RWPE2 (cell line): ENCODE measurements at places on chromosomes 4 and X.
A peak's percentile ranks its signal among the peaks of the same experiment; 100 is the strongest.

GRCh38 chrX:102975016-102975415 is 37.9 kb downstream of the RAB40AL start:
- no peak for DNase-seq

GRCh38 chrX:100928660-100929613 is at the start of gene XKRX:
Gene XKRX, minus strand, starts transcription at chrX:100928917. Its CDS starts 613 bp downstream, at chrX:100928304.
- DNase-seq = peak; percentile 38

DNA sequence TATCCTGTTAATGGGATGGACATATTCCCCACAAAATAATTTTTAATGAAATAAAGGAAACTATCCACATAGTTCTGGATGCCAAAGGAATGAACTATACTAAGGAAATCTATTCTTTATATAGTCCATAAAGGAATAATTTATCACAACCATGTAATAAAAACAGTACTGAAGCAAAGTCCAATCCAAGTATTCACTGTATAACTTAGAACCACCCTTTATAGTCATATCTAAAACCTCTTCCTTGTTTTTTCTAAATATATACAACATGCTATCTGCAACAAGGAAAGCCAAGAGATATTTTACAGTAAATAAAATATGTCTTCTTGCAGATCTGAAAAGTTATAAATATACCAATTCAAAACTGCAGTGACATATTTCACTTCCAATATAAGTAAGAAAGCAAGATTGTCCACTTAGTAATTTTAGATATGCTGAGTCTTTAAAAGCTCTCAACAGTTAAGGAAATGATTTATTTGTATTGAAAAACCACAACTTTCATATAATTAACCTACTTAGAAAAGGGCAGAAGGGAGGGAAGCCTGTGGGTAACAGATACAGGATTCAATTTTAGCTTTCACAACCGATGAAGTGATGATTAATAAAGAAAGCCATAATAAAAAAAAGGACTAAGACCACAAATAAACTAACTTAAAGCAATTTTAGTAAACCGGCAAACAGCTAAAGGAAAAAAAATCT is 8.0 kb downstream of the NR3C2 start:
- DNase-seq = no peak

DNA sequence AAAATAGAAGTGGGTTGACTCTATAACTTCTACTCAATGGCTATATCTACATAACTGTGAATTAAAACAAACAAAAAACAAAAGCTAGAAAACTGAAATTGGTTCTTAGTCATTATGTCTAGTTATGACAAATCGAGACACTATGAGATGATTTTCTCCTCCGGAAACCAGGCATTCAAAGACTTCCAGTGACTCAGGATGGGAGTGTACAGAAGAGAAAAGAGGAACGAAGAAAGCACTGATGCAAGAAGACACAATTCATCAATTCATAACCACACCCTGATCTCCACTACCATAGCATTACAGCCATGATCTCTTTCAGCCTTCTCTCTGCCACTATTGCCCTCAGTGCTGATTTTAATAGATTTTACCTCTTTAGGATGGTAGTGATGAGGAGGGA is 253.6 kb downstream of the CBLL2 start:
- no peak for DNase-seq

GRCh38 chr4:139903845-139904244 is 238.2 kb downstream of the MGST2 start:
- DNase-seq = no peak

GRCh38 chrX:48806081-48806480 is 4.2 kb downstream of the HDAC6 start:
- no peak for DNase-seq

DNA sequence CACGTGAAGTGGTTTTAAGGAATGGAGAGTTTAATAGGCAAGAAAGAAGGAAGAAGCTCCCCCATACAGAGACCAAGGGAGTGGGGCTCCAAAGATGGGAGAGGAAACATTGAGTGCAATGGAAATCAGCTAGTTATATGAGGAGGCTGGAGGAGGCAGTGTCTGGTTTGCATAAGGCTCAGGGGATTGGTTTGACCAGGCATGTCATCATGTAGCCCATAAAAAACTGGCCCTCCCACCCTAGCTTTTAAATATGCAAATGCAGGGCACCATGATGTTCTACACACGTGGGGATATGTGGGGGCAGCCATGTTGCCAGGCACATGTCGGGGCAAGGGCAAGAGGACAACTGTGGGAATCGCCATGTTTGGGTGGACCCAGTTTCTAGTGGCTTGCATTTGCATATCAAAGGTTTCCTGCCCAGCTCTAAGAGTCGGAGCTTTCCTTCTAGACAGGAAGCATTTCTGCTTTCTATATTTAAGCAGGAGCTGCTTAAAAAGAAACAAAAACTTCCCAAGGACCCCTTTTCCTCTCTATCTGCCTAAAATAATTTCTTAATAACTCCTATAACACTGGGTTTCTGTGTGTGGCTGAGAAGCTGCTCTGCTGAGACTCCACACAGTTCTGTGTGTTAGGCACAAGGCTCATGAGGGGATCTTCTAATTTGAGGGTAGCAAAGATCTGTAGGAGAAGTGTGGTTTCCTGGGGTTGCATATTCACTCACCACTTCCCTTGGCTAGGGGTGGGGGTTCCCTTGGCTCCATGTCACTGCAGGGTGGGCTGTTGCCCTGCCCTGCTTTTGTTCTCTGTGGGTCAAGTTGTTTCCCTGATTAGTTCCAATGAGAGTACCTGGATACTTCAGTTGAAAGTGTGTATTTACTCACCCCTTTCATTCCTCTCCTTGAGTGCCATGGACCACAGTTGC is 113.5 kb downstream of the VSIG4 start:
- no peak for DNase-seq

DNA sequence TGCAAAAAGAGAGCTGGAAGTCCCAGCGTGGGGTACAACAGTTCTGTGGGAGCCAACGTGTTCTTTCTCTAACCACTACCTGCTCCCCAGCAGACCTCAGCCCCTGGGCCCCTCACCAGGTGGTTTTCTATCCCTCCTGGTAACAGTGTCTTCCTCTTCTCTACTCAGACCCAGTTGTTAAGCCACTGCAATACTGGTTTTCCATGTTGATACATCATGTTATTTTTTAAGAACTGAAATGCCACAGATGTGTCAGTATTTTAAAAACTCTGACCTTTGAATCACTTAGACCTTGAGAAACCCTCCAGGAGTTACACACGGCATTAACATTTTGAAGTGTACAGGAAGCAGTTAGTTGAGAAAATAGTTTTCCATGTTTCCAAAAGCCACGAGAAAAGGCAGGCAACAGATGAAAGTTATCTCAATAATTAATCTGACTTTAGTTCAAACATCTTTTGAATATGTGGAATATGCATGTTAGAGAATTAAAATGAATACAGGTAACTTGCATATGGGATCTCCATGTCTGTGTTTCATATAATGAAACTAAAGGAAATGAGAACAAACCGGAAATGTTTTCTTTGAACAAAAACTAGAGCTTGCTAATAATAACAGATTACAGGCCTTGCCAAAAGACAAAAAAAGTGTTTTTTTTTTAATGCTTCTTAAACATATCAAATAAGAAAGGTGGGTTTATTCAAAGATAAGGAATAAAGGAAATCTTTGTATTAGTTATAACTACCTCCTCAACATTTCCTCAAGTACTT is 108.8 kb downstream of the ZNF827 start:
- no peak for DNase-seq

GRCh38 chr4:90081432-90082144 is 45.6 kb upstream of the CCSER1 start:
- DNase-seq = no peak

- no peak for DNase-seq
Observed at GRCh38 chrX:22060415-22061280, 28.5 kb downstream of the PHEX start.
